ENCODE measurements at places on chromosomes 11 and 22.

- no peak for DNase-seq
Measured at GRCh38 chr11:108752297-108752751, 87.5 kb downstream of the DDX10 start.

DNA sequence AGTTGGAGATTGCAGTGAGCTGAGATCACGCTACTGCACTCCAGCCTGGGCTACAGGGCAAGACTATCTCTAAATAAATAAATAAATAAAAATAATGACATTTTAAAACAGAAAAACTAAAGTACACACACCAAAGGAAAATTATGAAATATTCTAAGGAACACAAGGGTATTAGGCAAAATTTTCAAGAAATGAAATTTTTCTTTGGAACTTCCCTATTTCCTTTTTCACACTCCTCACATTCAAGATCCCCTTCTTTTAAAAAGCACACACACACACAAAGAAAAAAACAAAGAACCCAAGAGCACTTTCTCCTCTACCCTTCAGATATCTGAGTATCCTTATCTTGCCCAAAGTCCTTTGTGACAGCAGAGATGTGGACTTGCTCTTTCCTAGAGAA is 92.8 kb downstream of the CCDC73 start:
- no peak for DNase-seq

GRCh38 chr11:7787239-7787638 is 9.5 kb downstream of the OR5P2 start:
- DNase-seq = no peak

DNA sequence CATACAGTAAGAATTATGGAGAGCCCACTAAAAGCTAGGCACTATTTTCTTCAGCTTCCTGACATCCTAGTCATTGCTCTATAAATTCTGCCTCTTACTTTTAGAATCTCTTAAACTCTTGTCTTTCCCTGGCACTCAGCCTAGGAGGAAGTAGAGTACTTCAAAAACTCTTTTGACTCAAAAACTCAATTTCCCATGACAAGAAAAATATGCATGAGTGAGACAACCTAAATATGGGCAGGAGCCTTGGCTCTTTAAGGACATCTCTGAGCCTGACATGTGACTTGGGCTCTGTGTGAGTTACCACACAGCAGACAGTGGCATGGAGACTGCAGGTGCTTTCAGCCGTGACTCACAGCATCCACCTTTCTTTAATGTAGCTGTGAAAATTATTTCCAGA is 97.5 kb upstream of the CCDC179 start:
- DNase-seq = no peak

DNA sequence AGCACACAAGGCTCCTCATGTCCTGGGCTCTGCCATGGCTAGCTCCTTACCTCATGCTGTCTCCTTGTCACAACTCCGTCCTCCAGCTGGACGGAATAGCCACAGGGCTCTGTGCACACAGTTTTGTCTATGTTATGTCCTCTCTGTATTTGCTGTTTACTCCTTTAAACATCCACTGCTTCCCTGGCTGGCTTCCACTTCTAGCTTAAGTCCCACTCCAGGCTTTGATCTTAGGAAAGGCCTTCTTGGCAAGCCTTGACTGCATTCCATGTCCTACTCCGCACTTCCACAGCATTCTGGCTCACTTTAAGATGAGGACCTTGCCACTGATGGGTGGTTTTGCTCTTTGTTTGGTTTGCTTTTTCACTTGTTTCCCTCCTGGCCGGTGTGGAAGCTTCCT is 22.9 kb upstream of the ROBO3 start:
- no peak for DNase-seq

DNA sequence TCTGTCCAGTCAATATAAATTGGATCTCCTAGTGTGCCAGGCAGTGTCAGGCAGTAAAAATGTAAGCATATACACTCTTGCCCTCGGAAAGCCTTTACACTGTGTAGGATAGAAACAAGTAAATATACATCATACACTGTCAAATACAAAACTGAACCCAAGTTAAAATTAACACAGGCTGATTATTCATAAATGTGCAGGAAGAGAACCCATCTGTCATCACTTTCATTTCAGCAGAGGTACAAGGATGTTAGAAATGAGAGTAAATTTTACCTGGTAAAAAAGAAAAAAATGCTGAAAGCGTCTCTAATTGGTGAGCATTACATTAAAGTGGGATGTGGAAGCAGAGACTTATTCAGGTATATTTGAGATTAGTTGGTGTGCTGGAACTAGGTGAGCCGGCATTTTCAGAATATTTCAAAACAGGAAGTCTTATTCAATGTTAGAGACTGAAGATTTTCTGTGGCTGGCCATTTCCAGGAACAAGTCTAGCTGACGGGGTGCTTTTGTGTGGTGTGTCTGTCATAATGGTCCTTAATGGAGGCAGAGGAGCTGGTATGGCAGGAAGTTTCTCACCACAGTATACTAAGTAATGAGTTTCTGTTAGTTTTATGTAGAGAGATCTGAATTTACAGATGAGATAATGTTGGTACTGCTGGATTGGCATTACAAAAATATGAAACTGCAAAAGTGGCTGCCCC is 192.6 kb downstream of the CASP12 start:
- no peak for DNase-seq
